Activated T-cell treated with anti-CD3 and anti-CD28 coated beads for 4 hours (primary cell): ENCODE measurements at places on chromosomes 5 and 9.

GRCh38 chr9:112158656-112159367 lies 16.3 kb downstream of the SUSD1 start:
- DNase-seq: no peak

DNA sequence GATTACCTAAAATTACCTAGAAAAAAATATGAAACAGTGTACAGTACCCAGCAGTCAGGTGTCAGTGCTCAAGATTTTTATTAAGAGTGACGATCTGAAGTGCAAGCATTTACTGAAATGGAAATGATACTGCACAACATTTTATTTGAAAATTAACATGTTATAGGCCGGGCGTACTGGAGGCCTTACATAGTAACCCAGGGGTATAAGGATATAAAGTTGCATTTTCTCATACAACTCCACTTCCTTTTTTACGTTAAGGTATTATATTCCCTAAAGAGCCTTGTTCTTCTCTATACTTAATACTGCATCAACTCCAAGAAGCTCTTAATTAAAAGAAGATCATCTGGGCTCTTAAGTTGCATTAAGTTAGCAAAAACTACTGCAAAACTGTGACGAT lies 3.3 kb downstream of the MAT2B start:
- no peak for DNase-seq

- no peak for DNase-seq
Observed at GRCh38 chr9:114805670-114806525, at the start of gene TNFSF15. TNFSF15 (minus strand) TSS chr9:114806039; CDS start chr9:114806012, 27 bp downstream.

- DNase-seq: no peak
Observed at GRCh38 chr9:108967916-108968315, 33.7 kb downstream of the ABITRAM start.

DNA sequence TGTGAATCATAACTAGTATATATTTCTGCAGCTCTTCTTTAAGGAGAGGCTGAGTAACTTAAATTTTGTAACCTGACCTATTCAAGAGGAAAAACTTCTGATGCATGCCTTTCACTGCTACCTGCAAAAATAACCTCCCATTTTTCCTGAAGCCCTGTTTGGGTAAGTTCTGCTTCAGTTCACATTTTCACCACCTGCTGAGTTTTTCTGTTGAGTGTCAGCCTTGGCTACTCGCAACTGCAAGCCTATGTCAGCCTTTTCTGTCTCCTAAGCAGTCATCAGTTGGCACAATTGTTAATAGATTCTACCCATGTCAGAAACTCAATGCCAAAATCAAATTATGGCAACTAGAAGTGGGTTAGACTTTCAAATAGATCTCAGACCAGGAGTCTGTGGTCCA lies 8.2 kb upstream of the TNFAIP8 start:
- DNase-seq: no peak

DNA sequence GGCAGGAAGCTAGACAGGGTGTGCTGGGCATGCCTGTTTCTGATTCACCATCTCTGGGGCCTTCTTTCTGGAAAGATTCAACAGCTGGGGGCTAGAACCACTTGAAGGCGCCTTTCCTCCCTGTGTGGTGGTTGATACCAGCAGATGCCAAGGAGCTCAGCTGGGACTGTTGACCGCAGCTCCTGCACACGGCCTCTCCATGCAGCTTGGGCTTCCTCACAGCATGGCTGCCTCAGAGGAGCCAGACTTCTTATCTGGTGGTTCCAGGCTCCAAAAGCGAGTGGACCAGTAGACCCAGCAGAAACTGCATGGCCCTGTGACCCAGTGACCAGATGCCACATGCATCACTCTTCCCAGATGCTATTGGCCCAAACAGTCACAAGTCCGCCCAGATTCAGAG lies 74.7 kb upstream of the COL5A1 start:
- DNase-seq: no peak

GRCh38 chr5:143594902-143595818 lies 191.7 kb upstream of the NR3C1 start:
- DNase-seq: no peak

DNA sequence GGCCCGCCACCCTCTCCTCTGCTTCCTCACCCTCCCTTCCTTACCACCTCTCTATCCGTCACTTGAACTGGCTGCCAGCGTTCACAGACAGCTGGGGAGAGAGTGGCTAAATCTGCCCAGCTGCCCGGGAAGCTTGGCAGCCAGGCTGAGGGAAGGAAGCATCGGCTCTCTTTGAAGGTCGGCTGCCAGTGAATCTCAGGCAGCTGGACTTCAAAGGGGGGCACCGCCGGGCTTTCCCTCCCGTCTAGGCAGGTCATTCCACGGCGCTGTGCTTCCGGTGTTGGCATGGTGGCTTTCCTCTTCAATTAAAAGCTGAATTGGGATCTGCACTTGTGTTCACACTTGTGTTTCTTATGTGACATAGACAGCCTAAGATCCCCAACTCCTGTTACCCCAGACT lies 174.0 kb downstream of the GDNF start:
- no peak for DNase-seq

DNA sequence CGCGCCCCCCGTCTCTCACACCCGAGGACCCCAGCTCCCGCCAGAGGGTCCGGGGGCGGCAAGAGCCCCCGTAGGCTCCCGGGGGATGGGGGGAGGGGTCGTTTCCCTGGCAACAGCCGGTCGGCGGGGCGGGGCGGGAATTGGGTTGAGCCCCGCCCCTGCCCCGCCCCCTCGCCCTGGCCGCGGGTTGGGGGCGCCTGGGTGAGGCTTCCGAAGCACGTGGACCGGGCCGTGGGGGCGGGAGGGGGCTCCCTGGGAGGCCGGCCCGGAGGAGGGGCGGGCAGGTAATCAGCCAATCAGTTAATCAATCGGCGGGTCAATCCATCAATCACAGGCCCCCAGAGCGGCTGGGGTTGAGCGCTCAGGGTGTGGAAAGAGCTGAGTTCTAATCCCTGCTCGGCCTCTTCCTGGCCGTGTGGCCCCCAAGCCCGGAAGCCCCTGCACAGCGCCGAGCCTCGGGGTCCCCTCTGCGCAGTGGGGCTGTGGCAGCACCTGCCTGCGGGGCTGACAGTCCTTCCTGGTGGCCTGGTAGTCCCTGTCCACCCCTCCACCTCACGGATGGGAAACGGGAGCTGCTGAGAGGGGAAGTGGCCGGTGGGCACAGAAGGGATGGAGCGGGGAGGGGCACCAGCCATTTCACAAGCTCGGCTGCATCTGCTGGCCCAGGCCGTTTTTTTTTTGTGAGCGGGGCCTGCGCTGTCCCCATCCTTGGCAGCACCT lies 174.2 kb upstream of the IER5L start:
- DNase-seq: no peak

GRCh38 chr5:163033656-163034055 lies 403.7 kb upstream of the CCNG1 start:
- DNase-seq: no peak

DNA sequence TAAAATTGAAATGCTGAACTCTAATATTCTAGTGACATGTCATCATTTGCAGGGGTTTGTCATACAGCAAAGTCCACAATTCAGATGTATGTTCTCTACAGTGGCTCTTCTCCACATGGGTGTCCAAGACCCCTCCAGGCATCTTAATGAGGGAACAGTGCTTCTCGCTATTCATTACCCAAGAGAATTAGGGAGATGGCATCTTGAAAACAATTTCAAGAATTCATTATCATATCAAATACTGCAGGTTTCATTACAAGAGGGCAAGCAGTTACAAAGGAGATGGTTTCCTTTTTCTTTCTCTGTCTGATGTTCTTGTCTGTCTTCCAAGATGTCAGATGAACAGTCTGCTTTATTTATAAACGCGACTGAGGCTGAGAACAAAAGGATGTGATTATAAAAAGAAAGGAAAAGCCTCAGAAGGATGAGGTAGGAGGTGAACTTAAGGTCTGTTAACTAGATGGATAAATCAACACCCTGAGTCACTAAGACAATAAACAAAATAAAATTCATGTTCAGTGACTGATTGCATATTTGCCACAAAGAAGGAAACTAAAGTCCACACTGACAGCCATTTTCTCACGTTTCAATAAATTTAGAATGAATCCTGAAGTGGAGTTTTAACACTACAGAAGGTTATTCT lies 326.7 kb upstream of the EFNA5 start:
- DNase-seq: no peak

- no peak for DNase-seq
Observed at GRCh38 chr5:154794525-154795234, 39.5 kb downstream of the LARP1 start.

DNA sequence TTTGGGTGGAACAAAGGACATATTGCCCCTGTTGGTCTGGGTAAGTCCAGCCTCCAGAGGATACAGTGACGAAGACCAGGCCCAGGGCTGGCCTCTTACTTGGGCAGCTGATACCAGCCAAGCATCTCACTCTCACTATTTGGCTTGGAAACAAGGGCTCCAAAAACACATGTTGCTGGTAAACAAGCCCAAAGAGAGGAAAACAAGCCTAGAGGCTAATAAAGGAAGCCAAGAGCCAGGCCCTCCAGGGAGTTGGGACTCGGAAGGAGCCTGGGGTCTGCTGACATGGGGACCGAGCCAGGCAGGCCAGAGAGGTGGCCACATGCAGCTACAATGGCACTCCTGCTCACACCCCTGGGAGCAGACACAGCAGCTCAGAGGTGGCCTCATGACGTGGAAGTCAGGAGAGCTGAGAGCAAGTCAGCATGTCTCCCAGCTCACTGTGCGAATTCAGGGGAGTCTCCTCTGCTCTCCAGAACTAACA lies 5.7 kb downstream of the SPARC start:
- DNase-seq: no peak

GRCh38 chr9:120071760-120072159 lies 508.2 kb downstream of the CDK5RAP2 start:
- DNase-seq: no peak

GRCh38 chr9:130166399-130166798 lies 5.8 kb upstream of the NCS1 start:
- no peak for DNase-seq
